ENCODE measurements at places on chromosomes 7 and 10.

DNA sequence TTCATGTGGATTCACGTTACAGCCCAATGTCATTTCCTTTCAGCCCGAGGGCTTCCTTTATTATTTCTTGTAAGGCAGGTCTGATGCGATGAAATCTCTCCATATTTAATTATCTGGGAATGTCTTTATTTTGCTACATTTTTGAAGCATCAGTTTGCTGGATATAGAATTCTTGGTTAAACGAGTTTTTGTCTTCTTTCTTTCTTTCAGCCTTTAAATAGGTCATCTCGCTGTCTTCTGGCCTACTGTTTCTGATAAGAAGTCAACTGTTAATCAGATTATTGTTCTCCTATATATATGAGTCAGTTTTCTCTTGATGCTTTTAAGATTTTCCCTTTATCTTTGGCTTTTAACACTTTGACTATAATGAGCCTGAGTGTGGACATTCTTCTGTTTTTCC lies 184.7 kb downstream of the TMEM178B start:
- DNase-seq = no peak

DNA sequence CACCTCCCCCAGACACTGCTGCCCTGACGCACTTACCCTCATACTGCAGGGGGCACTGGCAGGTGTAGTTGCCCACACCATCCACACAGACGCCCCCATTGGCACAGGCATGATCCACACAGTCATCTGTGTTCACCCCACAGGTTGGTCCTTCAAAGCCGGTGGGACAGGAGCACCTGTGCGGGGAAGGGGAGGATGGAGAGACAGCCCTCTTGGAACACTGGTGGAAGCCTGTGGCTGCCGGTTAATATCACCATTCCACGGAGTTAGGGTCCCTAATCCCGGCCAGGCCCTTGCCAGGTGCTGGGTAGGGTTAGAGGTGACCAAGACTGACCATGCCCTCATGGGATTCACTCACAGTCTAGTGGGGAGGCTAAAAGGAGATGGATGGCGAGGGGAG lies 171.8 kb downstream of the SLIT1 start:
- DNase-seq = no peak

GRCh38 chr10:6665847-6666246 lies 85.8 kb upstream of the PRKCQ start:
- DNase-seq = no peak

GRCh38 chr7:36896956-36897590 lies 172.8 kb upstream of the AOAH start:
- no peak for DNase-seq

DNA sequence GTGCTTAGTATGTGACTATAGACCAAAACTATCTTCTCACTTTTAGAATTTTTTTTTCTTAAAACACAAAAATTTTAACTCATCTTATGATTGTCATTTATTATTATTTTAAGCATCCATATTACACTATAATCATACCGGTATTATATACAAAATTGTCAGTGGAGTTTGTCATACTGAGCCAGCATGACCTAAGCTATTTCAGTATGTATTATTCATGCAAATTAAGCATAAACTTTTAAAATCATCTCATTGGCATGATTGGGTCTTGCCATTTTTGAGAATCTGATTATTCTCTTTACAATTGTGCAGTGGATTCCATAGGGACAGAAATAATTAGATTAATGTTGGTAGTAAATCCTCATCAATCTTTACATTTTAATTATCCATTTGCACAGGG lies 46.2 kb upstream of the STMP1 start:
- no peak for DNase-seq

DNA sequence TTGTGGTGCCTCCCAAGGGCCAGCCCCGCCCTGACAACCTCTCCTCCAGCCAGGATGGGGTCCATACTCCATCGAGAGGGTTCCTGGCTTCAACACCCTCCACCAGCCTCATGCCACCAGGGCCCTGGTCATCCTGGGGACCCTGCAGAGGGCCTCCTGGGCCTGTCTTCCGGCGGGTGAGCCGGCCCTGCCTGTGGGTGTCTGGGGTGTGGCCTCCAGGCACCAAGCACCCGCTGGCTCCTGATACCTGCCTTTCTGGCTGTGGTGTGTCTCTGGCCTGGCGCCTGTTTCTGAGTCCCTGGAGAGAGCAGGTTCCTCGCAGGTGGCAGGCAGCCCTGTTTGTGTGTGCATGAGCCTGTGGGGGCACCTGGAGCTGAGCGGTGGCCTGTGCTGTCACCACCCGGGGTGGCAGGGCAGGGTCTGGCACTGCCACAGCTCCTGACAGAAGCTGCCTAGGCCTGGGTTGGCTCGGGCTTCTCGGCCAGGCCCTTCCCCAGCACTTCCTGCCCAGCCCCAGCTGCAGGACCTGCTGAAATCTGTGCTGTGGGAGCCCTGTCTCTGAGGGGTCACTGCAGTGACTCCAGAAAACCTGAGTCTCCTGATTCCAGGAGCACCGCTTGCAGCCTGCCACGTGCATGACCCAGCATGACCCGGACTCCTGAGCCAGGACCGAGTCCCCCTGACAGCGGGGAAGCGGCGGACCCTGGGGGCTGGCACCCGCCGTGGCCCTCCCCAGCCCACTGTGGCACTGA lies 18.4 kb downstream of the ADAM8 start:
- no peak for DNase-seq

DNA sequence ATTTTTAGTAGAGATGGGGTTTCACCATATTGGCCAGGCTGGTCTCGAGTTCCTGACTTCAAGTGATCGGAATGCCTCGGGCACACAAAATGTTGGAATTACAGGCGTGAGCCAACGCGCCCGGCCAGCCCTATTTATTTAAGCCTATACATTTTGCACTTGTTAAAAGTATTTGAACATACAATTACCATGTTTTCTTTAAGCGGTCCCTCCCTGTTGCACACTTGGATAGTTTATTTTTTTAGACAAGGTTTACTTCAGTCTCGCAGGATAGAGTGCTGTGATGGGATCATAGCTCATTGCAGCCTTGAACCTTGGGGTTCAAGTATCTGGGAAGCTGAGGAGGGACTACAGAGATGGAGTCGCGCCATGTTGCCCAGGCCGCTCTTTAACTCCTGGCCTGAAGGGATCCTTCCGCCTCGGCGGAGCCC lies 35.7 kb upstream of the SRRM3 start:
- DNase-seq = no peak

DNA sequence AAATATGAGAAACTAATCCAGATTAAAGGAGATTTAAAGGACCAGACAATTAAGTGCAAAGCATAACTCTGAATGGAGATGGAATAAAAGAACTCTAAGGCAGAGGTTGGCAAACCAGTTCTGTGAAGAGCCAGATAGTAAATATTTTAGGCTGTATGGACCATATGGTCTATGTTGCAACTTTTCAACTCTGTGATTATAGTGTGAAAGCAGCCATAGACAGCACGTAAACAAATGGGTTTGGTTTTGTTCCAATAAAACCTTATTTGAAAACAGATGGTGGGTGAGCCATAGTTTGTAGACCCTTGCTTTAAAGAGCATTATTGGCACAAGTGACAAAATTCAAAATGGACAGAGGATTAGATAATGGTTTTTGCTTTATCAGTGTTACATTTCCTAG lies 884.1 kb downstream of the CCSER2 start:
- DNase-seq = no peak

- no peak for DNase-seq
Observed at GRCh38 chr7:121436688-121437087, 40.6 kb upstream of the FAM3C start.

- DNase-seq = peak; percentile 64
Observed at GRCh38 chr10:75352650-75353049, 48.9 kb downstream of the ZNF503 start.

- DNase-seq = no peak
Observed at GRCh38 chr10:72761498-72761897, 69.6 kb downstream of the MCU start.

DNA sequence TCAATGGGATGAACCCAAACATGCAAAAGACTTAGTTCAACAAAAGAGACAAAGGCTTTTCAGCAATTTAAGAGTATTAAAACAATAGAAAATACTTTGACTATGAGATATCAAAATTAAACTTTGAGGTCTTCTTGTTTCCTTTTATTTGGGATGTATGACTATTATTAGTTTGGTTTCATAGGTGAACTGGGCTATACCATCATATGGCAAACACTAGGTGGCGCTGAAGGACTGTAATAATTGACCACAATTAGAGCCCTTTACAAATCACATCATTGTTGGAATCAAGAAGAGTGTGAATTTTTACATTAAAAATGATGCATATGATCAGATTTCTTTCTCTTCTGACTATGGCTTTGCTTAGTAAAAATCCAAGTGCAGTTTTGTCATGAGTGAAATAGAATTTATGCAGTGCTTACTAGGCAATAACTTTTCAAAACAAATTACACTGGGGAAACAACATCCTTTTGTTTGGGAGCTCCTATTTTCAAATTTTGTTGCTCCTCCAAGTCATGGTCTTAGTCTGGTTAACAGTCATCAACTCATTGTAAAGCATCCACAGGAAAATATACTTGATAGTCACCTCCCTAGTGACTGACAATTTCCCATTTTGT lies 14.7 kb upstream of the NXPH1 start:
- peak; percentile 88 for DNase-seq

GRCh38 chr7:102236592-102237287 lies 49.9 kb upstream of the SH2B2 start:
- DNase-seq = peak; percentile 89

DNA sequence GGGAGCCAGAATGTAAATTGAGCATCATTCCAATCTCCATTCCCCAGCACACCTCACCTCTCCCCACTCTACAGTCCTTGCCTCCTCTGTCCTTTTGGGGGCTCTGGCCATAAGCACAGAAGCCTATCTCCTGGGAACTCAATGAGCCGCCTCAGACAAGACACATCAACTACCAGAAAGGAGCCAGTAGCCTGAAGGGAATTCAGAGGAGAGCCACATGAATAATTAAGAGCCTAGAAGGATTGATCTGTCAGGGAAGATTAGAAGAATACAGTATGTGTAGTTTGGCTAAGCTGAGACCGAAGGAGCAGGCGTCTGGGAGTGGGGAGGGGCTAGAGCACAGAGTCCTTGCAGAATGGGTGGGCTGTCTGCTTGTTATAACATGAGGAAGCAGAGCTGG lies 31.2 kb downstream of the FRMD4A start:
- DNase-seq = no peak

DNA sequence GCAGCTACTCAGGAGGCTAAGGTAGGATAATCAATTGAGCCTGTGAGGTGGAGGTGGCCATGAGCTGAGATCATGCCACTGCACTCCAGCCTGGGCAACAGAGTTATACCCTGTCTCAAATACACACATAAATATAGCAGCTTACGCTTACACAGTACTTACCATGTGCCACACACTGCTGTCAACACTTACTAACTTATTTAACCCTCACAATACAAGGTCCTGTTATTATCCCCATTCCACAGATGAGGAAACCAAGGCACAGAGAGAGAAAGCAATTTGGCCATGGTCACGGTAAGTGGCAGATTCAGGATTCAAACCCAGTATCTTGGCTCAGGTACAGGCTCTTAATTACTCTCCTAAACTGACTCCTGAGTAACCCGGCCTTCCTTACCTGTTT lies 19.1 kb downstream of the DLG5 start:
- DNase-seq = no peak

DNA sequence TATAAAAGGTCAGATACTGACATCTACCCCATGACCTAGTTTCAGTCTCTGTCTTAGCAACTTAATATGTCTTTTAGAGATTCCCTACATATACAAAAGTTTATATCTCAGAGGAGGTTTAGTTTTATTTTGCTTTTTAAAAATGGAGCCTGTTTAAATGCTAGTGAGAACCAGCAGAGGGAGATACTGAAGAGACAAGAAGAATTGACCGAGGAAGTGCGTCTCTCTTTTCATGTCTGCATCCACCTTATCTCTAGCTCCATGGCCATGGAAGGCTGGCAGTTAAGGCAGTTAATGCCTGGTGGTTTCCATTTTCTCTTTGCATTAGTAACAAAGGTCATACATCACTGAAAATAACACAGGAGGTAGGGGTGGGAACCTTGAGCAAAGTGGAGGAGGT lies 10.7 kb downstream of the SUV39H2 start:
- no peak for DNase-seq

- DNase-seq = no peak
Observed at GRCh38 chr7:132532281-132532680, 44.0 kb downstream of the PLXNA4 start.

GRCh38 chr7:148796841-148797240 lies 87.2 kb downstream of the EZH2 start:
- DNase-seq = no peak

DNA sequence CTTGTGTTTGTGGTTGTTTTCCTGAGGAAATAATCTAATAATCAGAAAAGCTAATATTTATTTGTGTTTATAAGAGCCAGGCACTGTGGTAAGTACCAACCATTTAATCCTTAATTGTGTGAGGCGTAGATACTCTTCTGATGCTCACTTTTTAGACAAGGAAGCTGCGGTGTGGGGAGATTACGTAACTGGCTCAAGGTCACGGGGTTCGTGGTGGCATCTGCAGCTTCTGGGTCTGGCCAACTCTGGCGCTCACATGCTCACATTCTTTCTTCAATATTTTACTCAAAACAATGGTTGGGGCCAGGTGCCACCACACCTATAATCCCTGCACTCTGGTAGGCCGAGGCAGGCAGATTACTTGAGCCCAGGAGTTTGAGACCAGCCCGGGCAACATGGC lies 77.6 kb downstream of the RALA start:
- DNase-seq = no peak

GRCh38 chr10:24857031-24857725 lies 95.2 kb downstream of the PRTFDC1 start:
- DNase-seq = no peak

DNA sequence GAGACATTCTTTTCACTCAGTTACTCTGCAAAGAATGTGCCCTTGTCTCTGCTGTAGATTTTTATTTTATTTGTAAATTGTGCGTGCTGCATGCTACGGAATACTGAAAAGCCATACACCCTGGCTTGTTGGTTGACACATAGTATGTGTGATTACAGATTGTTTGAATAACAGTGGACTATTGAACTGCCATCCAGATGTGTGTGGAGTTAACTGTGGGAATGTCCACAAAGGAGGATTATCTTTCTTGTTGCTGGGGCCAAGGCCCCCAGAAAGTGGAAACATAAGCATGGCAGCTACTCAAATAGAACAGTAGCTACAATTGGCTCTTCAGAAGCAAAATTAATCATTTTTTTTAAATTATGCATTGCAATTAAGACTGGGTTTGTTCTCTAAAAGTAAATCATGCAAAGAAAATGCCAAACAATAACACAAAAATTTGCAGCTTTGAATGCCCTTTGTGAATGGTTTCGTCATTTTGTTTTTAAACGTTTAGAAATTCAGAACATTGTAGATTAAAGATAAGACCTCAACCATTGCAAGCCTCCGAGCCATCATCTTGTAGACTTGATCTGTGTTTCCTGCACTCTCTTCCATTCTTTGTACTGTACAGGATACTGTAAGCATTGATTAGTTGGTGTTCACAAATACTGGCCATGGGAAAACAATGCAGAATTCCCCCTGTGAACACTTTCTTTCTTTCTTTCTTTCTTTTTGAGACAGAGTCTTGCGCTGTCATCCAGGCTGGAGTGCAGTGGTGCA lies 210.3 kb upstream of the TCF7L2 start:
- no peak for DNase-seq

- DNase-seq = no peak
Observed at GRCh38 chr10:123402656-123403055, 248.5 kb downstream of the BUB3 start.

- no peak for DNase-seq
Observed at GRCh38 chr7:28835800-28836199, 122.3 kb downstream of the TRIL start.

All from SJCRH30 (cell line).